ENCODE measurements at places on chromosomes 7 and 10. TPM values are rescaled to one million over a fixed set of nuclear protein-coding genes. Genes with fewer than 3 reads are reported as not detected.

Gene OR13A1
- not detected for total RNA-seq

Gene SPDYE9
- not detected for total RNA-seq

Gene KEL
- total RNA-seq = not detected

Gene SLC26A4
- under 0.01 TPM for total RNA-seq

Gene AEBP1
- 148 TPM for total RNA-seq

Gene RAPGEF5
- 0.86 TPM for total RNA-seq

Gene HABP2
- total RNA-seq = not detected

Gene GBX1
- not detected for total RNA-seq

DNA sequence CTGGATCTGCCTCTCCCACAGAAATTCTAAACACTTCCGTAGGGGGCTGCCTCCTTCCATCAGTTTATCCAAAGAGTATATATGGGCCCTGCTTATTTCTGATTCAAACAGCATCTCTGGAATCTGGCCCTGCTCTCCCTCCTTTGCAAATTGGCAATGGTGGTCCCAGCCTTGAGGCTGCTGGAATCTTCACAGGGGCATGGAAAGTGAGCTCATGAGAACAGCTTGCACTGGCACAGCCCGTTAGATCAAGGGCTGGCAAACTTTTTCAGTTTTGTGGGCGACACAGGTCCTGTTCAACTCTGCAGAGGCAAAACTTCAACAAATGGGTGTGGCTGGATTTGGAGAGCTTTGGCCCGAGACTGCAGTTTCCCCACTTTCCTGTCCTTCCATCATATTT is 526.9 kb downstream of the KCNMA1 start:
- DNase-seq = no peak

DNA sequence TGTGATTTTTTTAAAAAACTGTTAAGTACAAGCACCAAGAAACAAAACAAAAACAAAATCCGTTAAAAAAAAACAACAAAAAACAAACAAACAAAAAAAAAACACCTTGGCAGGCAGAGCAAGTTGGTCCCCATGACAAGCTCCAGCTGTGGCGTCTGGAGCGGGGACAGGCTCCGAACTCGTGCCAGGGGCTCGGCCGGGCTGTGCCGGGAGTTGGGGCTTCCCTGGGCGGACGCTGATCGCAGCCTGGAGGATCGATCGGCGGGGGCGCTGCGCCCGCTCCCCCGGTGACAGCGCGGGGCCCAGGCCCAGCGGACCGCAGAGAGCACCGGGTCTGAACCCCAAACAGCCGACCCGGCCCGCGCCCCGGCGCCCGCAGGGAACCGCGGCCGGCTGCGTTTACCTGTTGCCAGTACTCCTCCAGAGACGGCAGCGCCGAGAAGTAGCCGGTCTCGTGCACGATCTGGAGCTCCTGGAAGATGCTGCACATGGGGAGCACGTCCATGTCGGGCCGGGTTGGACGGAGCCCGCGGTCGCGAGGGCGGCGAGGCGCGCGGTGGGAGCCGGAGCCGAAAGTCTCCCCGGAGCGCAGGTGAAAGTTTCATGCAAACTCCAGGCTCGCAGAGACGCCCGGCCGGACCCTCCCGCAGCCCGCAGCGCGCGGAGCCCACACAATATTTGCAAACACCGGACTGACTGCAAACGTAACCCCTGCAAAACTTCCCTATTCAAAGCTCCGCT is at the start of gene KLF6:
Gene KLF6, minus strand, starts transcription at position 700 of the 741 bp plus-strand sequence. Its CDS starts 195 bp downstream, at position 505.
- DNase-seq = peak; percentile 43

DNA sequence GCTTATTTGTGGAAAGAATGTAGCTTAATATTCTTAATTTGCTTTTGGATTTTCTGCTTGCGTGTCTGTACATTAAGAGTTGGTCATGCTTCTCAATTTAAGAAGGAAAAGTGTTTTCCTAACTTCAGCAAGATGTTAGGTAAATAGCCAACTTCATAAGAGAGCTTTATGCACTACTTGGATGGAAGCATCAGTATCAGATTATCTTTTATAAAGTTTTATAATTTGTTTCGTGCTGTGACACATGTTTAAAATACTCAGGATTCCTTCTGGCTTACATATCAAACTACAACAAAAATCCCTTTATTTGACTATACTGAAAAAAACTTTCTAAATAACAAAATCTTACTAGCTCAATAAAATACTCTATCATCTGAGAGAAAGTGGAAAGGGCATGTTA is 34.8 kb upstream of the AGR2 start:
- DNase-seq = peak; percentile 14

DNA sequence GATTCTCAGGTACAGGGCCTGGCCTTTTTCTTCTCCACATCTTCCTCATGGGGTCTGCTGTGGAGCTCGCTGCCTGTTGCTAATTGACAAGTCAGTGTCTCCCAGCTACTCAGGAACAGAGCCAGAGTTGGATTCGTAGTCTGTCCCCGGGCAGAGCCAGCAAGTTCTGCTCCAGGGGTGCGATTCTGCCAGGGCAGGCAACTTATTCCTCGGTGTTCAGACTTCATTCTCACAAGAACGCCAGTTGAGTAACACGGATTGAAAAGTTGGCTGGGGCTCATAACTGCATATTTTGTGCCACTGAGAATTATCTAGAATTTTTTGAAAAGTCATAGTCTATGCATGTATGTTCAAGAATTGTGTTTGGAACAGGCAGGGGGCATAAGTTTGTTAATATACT is 336.7 kb upstream of the NPVF start:
- no peak for DNase-seq

DNA sequence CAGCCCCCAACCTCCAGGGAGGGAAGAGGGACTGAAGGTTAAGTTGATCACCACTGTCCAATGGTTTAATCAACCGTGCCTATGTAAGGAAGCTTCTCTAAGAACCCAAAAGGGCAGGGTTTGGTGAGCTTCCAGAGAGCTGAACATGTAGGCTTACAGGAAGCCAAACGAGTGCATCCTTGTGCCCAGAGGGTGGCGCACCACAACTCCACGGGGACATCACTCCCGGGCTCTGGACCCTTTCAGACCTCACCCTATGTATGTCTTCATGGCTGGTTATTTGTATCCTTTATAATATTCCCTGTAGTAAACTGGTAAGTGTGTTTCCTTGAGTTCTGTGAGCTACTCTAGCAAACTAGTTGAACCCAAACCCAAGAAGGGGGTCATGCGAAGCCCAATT is 11.5 kb upstream of the NFKB2 start:
- DNase-seq = peak; percentile 38

DNA sequence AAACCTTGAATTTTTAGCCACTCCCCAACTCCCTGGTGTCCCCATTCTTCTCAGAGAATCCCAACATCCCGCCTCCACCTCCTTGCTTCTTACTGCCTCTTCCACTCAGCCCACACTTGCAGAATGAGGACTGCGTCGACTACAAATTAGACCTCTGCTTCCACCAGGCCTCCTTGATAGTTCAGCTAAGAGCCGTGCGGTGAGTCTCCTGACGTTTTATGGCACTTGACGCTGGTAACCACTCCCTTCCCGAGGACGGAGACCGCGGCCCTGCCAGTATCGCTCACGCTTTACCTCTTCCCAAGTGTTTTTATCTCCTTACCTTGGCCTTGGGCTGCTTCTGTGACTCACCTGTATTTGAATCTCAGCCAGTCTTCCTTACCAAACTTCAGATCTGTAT is 31.1 kb downstream of the RBM17 start:
- no peak for DNase-seq

DNA sequence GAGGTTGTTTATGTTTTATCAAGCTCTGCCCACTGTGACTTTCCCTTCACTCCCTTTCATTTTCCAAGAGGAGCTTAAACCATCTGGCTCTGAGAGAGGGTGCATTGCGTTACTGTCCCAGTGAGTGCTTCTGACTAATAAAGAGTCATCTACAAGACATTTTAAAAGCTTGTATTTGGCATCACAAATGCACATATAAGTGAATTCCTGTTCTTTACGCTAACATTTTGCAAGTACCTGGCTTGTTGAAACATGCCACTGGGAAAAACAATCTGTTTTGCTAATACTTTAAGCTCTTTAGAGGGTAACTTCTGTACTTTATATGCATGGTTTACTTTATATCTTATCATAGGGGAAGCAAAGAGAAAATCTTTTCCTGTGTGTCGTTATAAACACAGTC is 534.6 kb upstream of the POM121L12 start:
- peak; percentile 10 for DNase-seq

- peak; percentile 47 for DNase-seq
Observed at GRCh38 chr7:43039346-43039745, 73.1 kb upstream of the HECW1 start.

DNA sequence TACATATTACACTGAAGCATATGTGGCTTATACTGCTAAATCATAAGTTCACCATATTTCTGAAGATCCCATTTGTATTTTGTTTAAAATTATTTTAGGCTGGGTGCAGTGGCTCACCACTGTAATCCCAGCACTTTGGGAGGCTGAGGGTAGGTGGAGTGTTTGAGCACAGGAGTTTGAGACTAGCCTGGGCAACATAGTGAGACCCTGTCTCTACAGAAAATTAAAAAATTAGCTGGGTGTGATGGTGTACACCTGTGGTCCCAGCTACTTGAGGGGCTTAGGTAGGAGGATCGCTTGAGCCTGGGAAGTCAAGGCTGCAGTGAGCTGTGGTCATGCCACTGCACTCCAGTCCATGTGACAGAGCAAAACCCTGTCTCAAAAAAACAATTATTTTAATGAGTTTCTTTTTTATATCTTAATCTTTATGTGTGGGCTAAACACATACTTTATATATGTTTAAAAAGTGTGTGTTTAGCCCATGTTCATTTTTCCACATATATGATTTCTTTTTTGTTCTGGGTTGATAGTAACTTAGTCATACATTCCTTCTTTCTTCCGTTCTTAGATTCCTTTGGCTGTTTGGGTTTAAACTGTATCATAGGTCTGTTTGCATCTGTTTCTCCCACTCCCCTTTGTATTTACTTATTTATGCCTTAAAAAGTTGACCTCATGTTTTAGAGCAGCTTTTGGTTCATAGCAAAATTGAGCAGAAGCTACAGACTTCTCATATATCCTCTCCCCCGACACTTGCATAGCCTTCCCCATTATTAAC is 33.5 kb downstream of the RSBN1L start:
- peak; percentile 13 for DNase-seq

- DNase-seq = no peak
Observed at GRCh38 chr7:79400222-79400621, 53.2 kb downstream of the MAGI2 start.

- no peak for DNase-seq
Observed at GRCh38 chr7:18140943-18141342, 113.3 kb upstream of the PRPS1L1 start.

- no peak for DNase-seq
Observed at GRCh38 chr7:88760136-88760515, 626 bp downstream of the ZNF804B start.

GRCh38 chr7:132075515-132075914 is 500.8 kb downstream of the PLXNA4 start:
- no peak for DNase-seq

DNA sequence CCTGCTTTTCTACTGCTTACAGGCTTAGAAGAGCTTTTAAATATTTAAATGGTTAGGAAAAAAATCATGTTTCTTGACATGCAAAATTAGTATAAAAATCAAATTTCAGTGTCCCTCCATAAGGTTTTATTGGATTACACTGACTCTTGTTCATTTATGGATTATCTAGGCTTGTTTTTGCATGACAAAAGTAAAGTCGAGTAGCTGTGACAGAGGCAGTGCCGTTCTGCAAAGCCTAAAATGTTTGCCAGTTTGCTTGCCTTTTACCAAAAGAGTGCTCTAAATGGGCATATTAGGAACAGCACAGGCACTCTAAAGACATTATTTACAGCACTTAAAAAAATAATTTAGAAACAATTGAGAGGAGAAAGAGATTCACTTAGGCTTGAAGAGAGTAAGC is 139.6 kb downstream of the TSPAN12 start:
- no peak for DNase-seq

DNA sequence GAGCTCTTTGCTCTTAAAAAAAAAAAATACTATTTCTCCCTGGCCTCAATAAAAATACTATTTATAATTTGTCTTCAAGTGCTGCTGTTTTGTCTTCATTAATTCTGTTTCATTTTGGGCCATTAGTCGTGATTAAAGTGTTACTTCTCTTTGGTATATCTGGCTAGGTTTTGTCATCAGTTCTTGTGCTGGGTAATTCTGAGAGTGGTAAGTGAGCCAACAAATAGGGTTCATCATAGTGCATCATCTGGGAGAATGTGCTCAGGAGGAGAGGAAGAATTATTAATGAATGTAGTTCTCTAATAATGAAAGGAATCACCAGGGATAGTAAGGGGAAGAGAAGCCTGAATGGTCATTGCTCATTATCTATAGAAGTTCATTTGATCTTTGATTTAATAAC is 70.0 kb downstream of the LCOR start:
- no peak for DNase-seq

GRCh38 chr10:6170638-6171037 is 32.1 kb upstream of the PFKFB3 start:
- peak; percentile 46 for DNase-seq

DNA sequence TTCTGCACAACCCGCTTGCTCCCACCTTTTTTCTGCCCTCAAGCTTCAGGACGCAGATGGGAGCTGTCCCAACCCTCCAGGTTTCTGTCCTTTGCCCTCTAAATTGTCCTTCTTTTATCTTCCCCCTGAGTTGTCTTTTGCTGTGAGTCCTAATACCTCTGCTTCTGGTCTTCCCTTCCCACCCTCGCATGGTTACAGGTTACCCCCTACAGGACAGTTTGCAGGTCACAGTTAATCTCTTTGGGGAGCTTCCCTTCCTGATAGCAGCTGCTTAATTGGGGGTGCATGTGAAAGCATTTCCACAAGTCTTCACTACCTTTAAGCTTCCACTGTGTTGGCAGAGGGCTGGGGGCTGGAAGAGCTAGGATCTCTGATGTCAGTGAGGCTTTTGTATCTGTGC is 121.5 kb upstream of the CXCL12 start:
- no peak for DNase-seq

- no peak for DNase-seq
Observed at GRCh38 chr7:155168597-155169480, 98.7 kb downstream of the HTR5A start.

GRCh38 chr10:14579405-14579804 is 195.3 kb downstream of the FAM107B start:
- peak; percentile 70 for DNase-seq

DNA sequence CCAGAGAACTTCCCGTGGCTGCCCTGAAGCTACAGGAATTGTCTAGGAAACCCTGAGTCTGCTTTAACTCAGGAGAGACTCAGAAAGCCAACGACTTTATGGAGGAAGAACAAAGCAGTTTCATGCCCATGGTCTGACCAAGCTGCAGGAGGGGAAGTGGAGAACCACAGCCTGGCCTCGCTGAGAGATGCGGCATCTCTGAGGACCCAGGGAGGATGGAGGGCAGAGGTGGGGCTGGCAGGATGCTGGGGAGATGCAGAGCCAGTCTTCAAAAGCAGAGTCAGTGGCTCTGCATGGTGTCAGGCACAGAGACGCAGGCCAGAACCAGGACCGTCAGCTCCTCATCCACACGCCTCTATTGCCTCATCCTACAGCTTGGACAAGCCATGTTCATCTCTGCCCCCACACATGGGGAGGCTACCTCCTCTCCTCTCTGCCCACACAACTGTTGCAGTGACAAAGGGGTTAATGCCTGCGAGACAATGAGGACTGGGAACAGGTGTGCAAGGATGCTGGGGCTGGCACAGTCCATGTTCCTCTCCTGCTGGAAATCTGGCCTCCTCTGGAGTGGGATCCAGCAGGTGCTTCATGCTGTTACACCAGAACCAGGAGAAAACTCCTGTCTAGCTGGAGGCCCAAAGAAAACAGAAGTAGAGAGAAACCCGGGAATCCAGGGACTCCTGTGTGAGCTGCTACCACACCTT is 267.0 kb downstream of the PLXNA4 start:
- no peak for DNase-seq

GRCh38 chr7:70953796-70954195 is 178.1 kb upstream of the GALNT17 start:
- no peak for DNase-seq

- peak; percentile 23 for DNase-seq
Observed at GRCh38 chr7:103989200-103989784, at the start of gene RELN. Gene RELN (minus strand): TSS chr7:103989658. CDS start chr7:103989356, 302 bp downstream.

Data from fibroblast of villous mesenchyme (primary cell).